Renal cortex interstitium (tissue), 15 donors: ENCODE measurements at places on chromosomes 12 and 14.

DNA sequence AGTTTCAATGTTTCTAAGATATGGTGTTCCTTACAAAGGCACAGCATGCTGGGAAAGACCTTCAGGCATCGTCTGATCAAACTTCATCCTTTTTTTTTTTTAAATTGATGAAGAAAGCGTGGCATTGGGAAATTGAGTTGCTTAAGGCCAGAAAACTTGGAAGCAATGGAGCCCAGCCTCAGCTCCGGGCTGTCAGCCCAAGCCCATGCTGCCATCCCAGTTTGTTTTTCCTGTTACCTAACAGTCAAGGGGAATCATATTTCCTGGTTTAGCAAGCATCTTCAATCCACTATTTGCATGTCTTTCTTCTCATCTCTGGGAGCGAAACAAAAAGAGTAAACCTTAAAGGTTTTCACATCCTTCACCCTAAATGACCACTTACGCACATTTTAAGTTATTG lies 200.2 kb downstream of the CHST11 start:
- no peak for DNase-seq

- no peak for DNase-seq
Observed at GRCh38 chr14:105069871-105070759, 4.9 kb upstream of the GPR132 start.

DNA sequence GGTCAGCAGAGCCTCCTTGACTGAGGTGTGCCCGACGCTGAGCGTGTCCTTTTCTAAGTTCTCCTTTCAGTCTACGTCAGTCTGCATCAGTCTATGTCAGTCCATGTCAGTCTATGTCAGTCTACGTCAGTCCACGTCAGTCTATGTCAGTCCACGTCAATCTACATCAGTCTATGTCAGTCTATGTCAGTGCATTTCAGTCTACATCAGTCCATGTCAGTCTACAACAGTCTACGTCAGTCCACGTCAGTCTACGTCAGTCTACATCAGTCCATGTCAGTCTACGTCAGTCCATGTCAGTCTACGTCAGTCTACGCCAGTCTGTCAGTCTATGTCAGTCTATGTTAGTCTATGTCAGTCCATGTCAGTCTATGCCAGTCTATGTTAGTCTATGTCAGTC lies 15.9 kb downstream of the EIF5 start:
- DNase-seq = no peak

DNA sequence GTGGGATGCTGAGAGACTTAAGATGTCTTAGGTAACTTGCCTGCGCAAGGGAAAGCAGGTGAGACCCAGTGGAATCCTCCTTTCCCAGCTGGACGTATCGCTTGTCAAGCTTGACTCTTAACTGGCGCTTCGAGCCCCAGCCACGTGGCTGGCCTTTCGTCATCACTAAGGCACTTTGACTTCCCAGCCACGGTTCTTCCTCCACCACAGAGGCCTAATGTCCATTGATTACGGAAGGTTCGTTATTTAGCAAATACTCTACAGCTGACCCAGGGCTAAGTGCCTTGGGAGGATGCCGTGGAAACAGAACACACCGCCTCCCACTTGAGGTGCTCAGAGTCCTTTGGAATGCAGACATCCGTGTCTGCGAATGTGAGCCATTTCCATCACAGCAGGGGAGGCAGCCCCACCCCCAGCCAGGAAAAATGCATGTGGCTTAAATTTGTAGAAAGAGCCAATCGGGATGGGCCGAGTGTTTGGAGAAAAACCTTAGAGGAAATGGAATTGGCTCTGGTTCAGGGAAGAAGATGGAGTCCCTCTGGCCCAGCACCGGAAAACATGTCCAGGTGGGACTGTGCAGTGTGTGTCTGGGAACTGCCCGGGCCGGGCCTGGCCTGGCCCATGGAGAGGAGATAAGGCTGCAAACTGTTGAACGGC lies 115.7 kb downstream of the PLXNC1 start:
- DNase-seq = no peak

DNA sequence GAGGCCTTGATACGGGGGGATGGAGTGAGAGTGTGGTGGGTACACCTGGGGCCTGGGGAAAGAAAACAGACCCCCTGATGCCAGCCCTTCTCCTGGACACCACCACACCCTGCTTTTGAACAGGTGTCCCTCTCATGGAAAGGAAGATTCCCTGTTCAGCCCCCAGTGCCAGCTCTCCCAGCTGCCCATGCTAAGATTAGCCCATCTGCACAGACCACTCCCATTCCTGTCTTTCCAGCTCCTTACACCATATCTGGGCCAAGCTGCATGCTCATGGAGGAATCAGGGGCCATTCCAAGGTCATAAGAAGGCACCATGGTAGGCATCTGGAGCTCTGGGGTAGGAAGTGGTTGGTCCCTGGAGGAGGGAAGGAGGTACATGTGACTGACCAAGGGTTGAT lies 9.6 kb downstream of the NAB2 start:
- no peak for DNase-seq

DNA sequence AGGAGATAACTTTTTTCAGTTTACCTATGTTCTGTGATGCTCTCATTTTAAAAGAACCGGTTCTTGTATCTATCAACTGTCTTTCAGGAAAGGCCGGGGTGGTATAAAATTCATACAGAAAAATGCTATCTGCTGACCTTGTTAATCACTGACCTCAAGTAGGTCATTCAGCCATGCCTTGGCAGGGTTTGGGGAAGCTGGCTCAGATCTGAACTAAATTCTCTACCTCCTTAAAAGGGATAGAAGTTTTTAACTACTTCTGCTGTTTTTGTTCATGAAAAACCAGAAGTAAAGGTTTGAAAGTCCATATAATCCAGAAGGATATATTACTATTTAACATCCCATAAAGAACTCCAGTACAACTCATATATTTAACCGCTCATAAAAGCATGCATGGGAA lies 10.1 kb downstream of the MYRFL start:
- no peak for DNase-seq
